ENCODE measurements at places on chromosomes 11 and 22.

DNA sequence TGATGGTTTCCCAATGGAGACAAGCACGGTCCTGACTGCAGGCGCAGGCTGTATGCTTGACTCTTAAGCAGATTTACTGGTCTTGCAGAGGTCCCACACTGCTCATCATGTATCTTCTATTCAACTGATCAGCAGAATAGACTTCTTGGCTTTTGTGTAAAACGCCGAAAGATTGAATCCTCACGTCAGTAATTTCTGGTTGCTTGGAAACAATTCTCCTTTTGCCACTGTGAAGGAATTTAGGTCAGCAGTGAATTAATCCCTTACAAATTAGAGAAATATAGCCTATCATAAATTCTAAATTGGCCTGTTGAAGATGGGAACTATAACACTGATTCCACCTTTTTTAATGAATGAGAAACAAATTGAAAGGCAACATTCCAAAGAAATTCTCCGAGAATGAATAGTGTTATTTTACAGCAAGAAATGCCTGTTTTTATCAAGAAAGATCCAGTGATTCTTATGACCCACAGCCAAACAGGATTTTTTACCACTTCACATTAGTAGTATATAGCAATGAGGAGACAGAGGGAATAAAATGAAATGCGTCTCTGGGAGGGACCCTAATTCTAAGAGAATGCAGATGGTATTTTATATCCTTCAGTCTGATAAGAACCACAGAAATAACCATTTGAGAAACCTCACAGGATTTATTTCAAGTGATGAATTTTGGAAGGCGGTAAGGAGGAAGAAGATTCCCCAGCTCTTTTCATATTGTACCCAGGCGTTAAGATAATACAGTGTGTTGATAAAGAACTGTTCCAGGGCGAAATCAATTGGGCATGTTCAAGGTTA, 362.5 kb downstream of the RAB38 start:
- DNase-seq = no peak

GRCh38 chr11:44572884-44573283, 7.4 kb downstream of the CD82 start:
- DNase-seq = no peak

DNA sequence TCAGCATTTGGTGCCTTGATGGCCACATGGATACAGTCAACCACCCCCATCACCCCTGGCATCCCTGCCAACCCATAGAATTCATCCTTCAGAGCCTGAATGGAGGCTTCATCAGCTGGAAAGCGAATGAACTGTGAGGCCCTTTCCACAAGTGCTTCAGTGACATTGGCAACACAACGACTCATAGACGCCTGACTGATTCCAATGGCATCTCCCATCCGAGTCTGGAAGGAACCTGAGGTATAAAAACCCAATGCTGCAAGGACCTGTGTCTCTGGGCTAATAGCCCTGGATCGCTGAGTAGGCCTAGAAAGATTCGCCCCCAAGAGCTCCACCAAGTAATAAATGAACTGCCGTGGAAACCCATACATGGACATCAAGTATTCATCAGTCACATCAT, 1.3 kb downstream of the HARBI1 start:
- no peak for DNase-seq

DNA sequence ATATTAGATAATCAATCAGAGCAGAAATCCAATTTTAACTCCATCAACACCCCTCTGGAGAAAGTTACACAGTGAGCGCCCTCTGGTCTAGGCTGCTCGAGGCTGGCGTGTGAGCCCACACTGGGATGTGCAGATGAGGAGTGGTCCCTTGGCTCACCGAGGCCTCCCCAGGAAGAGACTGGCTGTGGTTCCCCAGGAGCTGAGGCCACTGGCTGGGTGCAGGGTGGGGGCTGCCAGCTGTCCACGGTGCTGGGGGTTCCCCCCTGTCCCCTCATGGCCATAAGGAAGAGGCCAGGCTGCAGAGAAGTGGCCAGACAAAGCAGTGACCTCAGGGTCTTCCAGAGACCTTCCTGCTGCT, 750.7 kb downstream of the BRD1 start:
- DNase-seq = no peak

DNA sequence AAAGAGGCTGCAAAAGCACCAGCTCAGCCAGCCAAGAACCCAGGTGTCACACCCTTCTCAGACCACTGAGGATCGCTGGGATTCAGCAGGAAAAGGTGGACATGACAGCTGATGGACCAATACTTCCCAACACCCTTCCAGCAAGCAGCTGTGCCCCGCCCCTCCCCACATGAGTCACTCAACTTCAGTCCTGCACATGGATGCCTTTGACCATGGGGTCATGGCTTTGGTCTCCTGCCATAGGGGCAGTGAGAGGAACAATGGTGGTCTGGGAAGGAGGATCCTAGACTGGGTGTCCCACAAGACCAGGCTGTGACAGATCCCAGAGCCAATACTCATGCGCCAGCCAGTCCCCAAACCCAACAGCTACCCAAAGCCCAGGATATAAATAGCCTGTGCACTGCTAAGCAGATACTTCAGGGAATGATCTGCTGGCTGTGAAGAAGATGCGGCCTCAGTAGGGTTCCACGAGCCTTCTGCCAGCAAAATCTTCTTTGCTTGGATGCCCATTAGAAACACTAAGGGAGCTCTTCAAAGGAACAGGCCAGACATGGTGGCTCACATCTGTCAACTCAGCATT, 5.5 kb upstream of the RGL4 start:
- no peak for DNase-seq

GRCh38 chr11:109120341-109120740, 301.6 kb upstream of the C11orf87 start:
- DNase-seq = no peak

- no peak for DNase-seq
Observed at GRCh38 chr11:114259124-114259526, 37.1 kb upstream of the NNMT start.

DNA sequence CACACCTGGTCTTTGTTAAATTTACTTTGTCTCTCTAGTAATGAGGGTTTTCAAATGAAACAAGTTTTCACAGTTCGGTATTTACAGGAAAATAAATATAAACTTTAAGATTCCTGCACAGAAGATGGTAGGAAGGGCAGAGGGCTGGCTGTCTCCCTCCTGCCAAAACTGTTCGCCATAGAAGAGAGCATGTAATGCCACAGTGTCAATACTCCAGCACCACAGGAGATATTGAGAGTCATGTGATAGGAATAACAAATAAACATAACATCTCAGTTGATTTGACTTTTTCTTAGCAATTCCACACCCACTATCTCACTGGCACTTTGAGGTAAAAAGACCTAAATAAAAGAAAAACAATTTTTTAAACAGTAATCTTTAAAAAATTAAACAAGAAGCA, 100.9 kb downstream of the MRTFA start:
- no peak for DNase-seq

DNA sequence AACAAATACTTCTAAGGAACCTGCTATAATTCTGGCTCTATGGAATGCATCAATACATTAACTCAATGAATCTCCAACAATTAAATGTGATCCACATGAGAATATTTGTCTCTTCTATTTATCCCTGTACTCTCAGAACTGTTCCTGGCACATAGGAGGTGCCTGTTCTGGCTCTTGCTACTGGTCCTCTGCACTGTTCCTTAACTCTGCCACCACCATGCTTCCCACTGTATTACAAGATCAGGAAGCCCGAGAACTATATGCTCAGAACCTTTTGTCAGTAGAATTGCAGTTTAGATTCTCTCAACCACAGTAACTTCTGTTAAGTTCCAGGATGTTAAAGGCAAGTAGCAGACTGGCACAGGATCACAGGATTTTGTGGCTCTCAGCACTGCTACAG, 376.3 kb upstream of the CCDC90B start:
- no peak for DNase-seq

GRCh38 chr22:28815111-28815510, 14.7 kb upstream of the XBP1 start:
- DNase-seq = no peak

- DNase-seq = no peak
Observed at GRCh38 chr11:64970731-64971151, 1.2 kb downstream of the MAJIN start.

GRCh38 chr22:27749597-27750225, 51.8 kb downstream of the MN1 start:
- no peak for DNase-seq

DNA sequence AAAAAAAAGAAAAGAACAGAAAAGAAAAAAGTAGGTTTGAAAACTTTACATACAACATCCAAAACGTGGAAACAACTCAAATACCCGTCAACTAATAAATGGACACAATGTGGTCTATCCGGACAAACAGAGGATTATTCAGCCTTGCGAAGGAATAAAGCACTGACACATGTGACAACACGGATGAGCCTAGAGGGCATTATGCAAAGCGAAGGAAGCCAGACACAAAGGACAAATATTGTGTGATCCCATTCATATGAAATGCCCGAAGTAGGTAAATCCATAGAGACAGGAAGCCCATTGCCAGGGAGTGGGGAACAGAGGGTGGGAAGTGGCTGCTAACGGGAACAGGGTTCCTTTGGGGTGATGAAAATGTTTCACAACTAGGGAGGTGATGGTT, 11.8 kb downstream of the RFPL1 start:
- DNase-seq = no peak

DNA sequence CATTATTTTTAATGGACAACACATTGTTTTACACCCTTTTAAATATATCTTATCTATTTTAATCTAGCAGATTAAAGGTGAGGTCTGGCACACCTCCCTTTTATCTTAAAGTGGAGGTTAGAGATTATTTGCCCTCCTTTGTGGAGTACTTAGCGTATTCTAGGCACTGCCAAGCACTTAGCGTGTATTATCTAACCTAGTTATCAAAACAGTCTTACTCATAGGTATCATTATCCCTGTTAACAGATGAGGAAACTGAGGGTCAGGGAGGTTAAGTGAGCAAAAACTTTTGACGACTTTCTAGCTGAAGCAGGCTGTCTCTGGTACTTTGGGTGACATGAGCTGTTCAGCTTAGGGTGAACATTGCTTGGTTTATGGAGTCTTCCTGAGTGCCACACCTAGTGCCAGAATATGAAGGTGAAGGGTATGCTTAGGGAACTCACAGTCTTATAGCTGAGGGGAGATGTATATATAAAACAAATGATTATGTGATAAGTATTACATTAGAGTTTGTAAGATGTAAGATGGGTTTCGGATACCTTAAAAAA, 55.0 kb downstream of the ZNRF3 start:
- DNase-seq = no peak
